ENCODE measurements at places on chromosomes 16 and 17.
A peak's percentile ranks its signal among the peaks of the same experiment; 100 is the strongest.

DNA sequence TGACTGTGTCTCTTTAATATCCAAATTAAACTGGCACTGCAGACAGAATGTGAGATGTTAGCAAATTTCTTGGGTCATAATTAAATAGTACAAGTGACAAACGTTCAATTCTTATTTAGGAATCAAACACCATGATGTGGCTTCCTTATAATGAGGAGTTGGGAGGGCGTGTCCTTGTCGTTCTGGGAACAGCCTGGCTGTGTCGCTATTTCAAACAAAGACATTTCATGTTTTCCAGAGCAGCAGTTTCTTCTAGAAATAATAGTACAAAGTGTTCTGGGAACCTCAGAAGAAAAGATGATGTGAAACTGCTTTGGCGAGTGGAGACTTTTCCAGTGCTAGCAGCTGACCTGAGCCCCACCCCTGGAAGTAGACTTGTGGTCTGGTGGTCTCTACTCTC lies 301.7 kb upstream of the N4BP1 start:
- DNase-seq, result no peak

GRCh38 chr17:49878931-49879904 lies 31.3 kb upstream of the TAC4 start:
- DNase-seq, result no peak

DNA sequence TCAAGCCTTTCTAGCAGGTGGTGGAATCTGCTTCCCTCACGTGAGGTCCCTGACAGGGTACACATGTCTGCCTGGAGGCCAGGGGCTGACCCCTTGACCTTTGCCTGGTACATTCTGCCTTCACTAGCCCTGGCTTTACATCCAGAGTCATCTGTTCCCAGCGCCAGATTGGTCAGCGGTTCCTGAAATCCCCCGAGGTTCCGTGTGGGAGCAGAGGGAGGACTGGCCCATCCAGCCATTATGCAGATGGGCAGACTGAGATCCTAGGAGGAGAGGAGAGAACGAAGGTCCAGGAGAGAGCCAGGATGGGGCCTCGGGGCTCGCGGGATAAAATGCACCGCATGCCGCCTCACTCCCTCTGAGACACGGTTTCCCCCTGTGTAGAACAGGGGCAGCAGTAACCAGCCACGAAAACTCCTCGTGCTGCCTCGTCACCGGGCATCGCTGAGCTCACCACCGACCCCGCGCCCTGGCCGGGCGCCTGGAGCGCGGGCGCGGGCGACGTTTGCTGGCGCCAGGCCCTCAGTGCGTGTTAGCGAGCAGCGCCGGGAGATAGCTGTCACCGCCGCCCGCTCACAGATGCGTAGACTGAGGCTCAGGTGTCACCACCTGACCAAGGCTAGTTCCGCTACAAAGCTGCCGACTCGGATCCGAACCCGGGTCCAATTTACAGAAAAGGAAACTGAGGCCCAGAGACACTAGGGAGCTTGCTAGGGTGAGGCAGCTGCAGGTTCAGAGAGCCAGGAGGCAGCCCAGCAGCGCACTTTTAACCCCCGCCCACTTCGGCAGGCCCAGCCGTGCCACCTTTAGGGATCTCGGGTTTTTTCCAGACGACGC lies 811 bp upstream of the MAP2K3 start:
- DNase-seq, result no peak

GRCh38 chr16:83939266-83939855 lies 13.7 kb upstream of the OSGIN1 start:
- no peak for DNase-seq

DNA sequence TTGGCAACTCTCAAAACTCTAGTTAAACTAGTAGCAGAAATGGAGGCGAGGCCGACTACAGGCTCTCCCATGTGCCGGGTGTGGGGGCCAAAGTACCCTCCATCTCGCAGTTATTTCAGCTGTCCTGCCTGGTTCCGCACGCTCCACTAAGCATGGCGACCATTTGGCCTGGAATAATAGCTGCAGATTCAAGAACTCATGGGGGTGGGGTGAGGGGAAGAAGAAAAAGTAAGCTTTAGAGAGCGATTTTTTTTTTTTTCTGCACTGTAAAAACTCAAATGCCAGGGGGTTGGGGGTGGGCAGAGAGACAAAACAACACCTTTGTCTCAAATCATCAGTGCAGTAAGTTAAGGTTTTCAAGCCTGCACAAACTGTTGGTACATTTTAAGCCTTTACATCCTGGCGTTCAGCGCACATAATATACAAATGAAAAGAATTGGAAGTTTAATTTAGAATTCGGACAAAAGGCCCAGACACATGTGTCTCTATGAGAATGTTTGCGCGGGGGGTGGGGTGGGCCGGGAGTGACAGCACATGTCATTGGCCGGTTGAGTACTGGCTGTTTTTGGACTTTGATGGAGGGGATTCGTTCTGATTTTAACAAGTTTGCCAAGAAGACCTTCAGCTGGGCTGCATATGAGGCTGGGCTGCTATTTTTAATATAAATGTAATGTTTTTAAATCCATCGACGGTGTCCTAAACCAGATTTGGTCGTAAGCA lies 694.7 kb upstream of the SALL1 start:
- no peak for DNase-seq

GRCh38 chr17:17817552-17817947 lies 19.2 kb downstream of the SREBF1 start:
- no peak for DNase-seq

- no peak for DNase-seq
These were observed 34.7 kb downstream of the SALL1 start for GRCh38 chr16:51116353-51116752.

- DNase-seq, result no peak
These were observed 515 bp downstream of the CBFA2T3 start for GRCh38 chr16:88976366-88977017.

DNA sequence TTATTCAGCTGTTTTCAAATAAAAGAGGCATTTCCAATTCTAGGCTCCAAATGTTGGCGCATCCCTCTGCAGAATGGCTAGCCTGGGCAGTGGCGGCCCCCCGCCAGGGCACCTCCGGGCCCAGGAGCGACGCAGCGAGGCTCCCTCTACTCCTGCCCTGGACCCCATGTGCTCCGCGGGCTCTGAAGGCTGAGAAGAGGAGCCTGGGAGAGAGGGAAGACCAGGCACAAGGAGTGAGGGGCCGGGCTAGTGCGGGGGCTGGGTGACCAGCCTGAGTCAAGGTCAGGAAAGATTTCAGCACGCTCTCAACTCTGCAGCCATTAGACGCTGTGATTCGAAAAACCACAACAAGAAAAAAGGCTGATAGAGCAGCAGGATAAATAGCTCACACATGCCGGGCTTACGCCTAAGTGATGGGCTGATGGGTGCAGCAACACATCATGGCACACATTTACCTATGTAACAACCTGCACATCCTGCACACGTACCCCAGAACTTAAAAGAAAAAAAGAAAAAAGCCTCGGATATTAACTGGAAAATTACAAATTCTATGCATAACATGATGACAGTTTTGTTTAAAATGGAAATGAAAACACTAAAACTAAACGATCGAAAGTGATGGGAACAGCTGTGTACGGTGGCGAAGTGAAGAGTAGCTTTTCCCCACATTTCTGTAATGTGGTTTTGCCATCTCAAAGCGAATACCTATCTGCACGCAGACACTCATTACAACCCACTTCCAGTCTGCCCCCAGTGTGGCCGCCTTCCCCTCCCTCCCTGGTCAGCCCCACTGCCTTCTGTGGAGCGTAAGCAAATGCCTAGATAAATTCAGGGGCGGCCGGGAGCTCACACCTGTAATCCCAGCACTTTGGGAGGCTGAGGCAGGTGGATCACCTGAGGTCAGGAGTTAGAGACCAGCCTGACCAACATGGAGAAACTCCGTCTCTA lies 44.4 kb downstream of the MAP1LC3B start:
- DNase-seq, result peak; percentile 33

GRCh38 chr17:882827-883585 lies 96.6 kb downstream of the NXN start:
- DNase-seq, result no peak

DNA sequence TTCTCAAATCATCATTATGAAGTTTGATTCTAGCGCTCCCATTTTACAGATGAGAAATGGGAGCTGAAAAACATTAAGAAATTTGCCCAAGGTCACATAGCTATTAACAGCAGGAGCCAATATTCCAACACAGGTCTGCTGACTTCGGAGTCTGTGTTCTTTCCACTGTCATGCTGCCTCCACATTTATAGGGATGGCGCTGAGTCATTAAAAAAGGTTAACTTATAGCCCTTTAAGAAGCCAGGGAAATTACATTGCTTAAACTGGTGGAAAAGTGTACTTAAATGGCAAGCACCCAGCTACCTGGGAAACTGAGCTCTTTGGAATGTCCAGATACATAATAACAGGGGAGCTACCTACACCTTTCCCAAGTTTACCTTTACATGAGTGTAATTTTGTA lies 65.0 kb downstream of the TBX4 start:
- DNase-seq, result no peak

GRCh38 chr16:87171723-87172122 lies 145.5 kb downstream of the C16orf95 start:
- DNase-seq, result no peak

DNA sequence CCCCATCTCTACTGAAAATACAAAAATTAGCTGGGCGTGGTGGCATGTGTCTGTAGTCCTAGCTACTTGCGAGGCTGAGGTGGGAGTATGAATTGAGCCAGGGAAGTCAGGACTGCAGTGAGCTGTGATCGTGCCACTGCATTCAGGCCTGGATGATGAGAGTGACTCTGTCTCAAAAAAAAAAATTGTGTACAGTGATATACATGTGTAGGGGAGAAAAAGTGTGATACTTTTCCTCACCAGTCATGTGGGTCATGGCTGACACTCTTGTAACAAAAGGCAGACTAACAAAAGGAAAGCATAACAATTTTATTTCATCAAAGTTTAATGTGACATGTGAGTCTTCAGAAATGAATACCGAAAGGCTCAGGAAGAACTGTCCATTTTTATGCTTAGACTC lies 2.0 kb upstream of the ABCC12 start:
- DNase-seq, result peak; percentile 7

GRCh38 chr17:28047806-28048205 lies 5.3 kb downstream of the NLK start:
- DNase-seq, result no peak

DNA sequence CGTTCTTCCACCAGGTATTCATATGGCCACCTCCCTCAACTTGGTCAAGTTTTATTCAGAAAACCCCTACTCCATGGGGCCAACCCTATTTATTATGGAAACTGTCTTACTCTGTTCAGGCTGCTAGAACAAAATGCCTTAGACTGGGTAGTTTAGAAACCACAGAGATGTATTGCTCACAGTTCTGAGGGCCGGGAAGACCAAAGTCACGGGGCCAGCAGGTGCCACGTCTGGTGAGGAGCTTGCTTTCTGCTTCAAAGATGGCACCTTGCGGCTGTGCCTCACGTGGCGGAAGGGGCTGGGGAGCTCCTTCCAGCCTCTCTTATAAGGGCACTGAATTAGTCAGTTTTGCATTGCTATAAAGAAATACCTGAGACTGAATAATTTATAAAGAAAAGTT lies 74.3 kb downstream of the AXIN2 start:
- peak; percentile 6 for DNase-seq

DNA sequence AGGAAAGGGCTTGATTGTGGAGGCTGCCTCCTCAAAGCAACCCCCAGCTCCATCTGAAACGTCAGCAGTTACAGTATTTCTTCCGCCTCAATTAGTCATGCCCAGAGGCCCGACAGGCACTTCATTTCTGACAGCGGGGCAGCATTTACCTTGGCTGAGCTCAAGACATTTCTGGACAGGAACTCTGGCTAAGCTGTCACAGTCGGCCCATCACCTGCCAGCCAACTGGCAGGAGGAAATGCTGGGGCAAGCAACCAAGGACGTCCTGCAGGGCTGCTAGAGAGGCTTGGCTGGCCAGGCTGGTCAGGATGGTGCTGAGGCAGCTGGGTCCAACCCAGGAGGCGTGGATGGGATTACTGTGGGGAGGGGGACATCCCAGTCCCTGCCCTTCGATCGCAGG lies 27.8 kb downstream of the PLXDC1 start:
- no peak for DNase-seq

All from activated T-cell treated with anti-CD3 and anti-CD28 coated beads for 48 hours (primary cell).